ENCODE measurements at places on chromosomes 16 and 17.

DNA sequence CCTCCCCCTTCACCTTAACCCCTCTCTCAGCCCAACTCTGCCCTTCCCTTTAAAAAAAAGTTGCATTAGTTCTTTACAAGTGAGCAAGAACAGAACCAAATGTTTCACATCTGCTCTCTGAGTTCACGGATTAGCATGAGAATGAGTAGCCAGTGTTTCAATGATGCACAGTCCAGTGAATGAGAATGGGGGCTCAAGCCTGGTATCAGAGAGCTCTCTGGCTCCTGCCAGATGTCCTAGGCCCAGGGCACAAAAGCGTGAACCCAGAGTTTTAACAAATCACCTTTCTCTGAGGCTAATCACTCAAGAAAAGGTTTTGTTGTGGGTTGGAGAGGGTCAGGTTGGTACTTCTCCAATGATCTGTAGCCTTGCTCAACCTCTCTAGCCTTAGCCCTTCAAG, 41.5 kb upstream of the HS3ST3A1 start:
- DNase-seq = no peak

- DNase-seq = peak; percentile 79
Measured at GRCh38 chr17:7336240-7337175, at the start of gene ACAP1. Gene ACAP1, plus strand, starts transcription at chr17:7336529. Its CDS starts 206 bp downstream, at chr17:7336735.

GRCh38 chr16:24728891-24729242, 584 bp upstream of the TNRC6A start:
- no peak for DNase-seq

- DNase-seq = no peak
Measured at GRCh38 chr16:89048871-89049422, 44.7 kb upstream of the ACSF3 start.

- DNase-seq = no peak
Measured at GRCh38 chr17:4341616-4341977, 24.9 kb downstream of the UBE2G1 start.

GRCh38 chr17:32223703-32224102, 41.9 kb upstream of the RHBDL3 start:
- no peak for DNase-seq

DNA sequence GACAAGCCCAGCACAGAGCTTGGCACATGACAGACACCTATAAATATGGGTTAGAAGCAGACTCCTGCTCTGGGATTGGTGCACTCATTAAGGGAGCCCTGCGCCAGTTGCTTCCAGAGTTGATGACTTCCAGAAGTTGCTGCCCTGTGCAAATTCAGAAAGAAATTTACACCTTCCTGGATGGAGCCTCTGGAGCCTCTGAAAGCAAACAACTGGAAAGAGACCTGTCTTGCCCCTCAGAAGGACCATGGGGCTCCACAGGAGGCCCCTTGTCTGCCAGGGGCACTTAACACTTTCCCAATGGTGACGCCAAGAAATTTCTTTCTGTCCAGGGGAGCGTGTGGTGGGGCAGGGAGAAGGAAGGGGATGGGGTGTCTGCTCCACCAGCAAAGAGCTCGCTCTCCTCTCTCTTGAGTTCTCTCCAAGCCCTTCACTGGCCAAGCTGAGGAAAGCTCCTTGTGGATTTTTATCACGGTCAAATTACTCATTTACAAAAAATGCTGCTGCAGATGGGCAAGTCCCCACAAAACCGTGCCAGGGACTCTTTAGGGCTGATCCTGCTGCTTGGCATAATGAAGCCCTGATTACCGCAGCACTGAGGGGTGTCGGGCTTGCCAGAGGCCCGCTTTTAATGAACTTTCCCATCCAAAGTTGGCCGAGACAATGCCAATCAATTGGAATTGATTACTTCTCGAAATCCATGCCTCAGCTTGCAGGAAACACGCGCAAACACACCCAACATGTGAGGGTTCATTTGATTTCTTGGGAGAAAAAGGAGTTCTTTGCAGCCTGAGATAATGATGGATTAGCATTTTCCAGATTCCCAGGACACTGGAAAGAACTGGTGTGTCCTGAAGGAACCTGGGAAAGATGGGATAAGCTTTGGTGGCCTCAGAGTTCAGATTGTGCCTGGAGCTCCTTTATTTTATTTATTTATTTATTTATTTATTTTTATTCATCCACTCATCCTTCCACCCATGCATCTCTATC, 583.6 kb upstream of the CDH5 start:
- DNase-seq = no peak

DNA sequence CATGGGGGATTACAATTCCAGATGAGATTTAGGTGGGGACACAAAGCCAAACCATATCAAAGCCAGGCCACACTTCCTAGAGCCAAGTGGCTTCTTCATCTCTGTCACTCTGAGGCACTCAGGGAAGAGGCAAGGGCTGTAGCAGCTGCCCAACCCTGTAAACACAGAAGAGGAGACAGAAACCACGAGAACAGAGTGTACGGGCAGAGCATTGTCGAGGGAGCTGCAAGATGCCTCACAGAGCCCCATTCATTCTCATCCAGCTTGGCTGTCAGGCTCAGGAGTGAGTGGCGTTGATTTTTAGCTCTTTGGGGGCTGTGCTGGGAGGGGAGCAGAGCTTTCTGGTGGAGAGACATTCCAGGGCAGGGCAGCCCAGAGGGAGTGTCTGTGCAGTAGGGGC, 117.2 kb upstream of the SALL1 start:
- DNase-seq = no peak

DNA sequence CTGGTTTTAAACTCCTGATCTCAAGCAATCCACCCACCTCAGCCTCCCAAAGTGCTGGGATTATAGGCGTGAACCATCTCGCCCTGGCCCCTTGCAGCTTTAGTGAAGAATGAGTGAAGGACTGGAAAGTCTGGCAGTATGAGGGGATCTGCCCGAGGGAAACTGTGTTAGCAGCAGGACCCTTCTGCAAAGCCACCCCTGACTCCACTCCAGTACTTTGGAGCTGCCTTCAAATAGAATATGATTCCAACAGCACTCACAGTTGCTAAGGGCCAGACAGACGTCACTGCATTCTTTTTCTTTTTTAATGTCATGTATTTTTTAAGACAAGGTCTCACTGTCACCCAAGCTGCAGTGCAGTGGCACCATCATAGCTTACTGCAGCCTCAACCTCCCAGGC, 52.3 kb downstream of the KPNA2 start:
- DNase-seq = no peak

- no peak for DNase-seq
Measured at GRCh38 chr16:30084816-30085159, 6.9 kb downstream of the TBX6 start.

GRCh38 chr16:89253548-89254287, 36.2 kb downstream of the ZNF778 start:
- DNase-seq = no peak

DNA sequence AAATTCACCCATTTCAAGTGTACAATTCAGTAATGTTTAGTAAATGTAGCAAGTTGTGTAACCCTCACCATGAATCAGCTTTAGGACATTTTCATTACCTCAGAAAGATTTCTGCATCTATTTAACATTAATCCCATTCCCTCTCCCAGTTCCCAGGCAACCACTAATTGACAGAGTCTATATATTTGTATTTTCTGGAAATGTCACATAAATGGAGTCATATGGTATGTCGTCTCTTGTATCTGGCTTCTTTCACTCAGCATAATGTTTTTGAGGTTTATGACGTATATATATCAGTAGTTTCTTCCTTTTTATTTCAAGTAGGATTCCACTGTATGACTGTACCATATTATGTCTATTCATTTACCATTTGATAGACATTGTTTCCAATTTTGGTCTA, 199.8 kb downstream of the CYB561 start:
- DNase-seq = no peak

- DNase-seq = no peak
Measured at GRCh38 chr17:6638046-6638908, 2.2 kb downstream of the KIAA0753 start.

DNA sequence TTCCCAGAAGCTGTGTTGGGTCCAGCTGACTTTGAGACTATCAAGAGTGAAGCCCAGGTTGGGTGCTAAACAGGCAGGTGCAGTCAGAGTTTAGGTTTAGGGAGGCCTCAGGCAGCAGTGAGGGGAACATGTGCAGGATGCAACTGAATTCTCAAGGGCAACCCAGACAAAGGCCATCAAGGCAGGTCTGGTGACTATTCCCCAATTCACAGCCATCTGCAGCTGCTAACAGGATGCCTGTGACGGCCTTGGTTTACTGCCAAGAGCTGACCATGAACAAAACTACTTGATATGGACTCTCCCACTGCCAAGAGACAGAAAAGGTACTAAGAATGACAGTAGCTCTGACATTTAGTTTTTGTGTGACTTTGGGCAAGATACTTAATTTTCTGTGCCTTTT, 45.2 kb upstream of the BCAR1 start:
- DNase-seq = no peak

DNA sequence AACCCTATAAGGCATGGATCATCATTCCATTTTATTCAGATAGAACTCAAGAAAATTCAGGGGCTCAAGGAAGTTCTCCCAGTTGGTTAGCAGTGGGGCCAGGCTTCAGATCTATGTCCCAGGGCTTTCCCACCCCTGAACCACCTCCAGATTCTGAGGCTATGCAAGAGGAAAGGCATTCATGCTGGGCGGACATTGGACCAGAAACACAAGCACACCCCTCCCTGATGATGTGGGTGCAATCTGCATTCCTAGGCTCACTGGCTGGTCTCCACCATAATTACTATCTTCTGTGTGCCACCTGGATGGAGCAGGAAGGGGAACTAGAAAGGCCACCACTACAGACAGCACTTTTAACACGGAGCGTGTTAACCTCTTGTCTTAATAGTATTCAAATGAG, 63.2 kb upstream of the ASIC2 start:
- DNase-seq = no peak

- peak; percentile 35 for DNase-seq
Measured at GRCh38 chr16:19210968-19211367, 42.9 kb downstream of the SYT17 start.

- DNase-seq = no peak
Measured at GRCh38 chr16:26762594-26762993, 304.1 kb upstream of the C16orf82 start.

DNA sequence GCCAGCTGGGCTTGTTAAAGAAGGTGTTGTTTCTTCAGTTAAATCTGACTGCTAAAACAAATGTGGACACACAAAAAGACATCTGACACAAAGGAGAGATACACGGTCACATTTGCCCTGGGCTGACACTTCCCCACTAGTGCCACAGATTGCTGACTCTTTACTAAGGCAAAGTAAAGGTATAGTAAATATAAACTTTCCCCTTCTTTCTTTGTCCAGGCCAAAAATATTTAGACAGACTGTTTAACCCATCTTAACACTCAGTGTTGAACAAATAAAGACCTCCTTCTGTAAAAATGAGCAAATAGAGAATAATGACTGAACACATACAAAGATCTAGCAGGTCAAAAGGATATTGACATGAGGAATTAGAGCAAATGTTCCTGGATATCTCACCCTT, 58.4 kb downstream of the SCNN1G start:
- DNase-seq = no peak

- DNase-seq = no peak
Measured at GRCh38 chr17:43349142-43349541, 49.7 kb upstream of the ARL4D start.

- no peak for DNase-seq
Measured at GRCh38 chr17:82956726-82957468, 117.1 kb upstream of the ZNF750 start.

DNA sequence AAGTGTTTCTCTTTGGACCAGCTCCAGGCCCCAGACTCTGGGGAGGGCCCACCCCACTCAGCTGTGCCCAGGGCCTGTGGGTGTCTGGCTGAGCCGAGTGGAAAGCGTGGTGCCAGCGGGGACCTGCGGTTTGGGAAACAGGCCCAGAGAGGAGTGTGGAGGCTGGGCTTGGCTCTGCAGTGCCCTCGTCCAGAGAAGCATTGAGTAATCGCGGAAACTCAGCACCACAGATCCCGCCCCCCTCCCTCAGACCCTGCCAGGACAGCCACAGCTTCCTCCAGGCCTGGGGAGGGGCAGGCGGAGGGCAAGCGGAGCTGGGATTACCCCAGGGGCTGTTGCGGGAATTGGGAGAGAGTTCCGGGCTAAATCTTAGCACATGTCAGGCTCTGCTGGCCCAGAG, 14.6 kb upstream of the PITPNA start:
- no peak for DNase-seq

- DNase-seq = no peak
Measured at GRCh38 chr16:49442805-49443204, 69.2 kb downstream of the C16orf78 start.

GRCh38 chr17:78474614-78475146, 96.2 kb downstream of the PGS1 start:
- DNase-seq = no peak

GRCh38 chr17:50763716-50764475, 3.4 kb downstream of the ANKRD40CL start:
- DNase-seq = no peak

GRCh38 chr16:50505115-50505514, 43.1 kb upstream of the NKD1 start:
- no peak for DNase-seq

All from GM12892 (cell line).